ENCODE measurements at places on chromosomes 1 and 21. TPM values are rescaled to one million over a fixed set of nuclear protein-coding genes. Genes with fewer than 3 reads are reported as not detected.
A peak's percentile ranks its signal among the peaks of the same experiment; 100 is the strongest.

GRCh38 chr1:239418681-239419080 is 32.3 kb downstream of the CHRM3 start:
- no peak for DNase-seq

SPATC1L gene
- 35.5 TPM for total RNA-seq

DNA sequence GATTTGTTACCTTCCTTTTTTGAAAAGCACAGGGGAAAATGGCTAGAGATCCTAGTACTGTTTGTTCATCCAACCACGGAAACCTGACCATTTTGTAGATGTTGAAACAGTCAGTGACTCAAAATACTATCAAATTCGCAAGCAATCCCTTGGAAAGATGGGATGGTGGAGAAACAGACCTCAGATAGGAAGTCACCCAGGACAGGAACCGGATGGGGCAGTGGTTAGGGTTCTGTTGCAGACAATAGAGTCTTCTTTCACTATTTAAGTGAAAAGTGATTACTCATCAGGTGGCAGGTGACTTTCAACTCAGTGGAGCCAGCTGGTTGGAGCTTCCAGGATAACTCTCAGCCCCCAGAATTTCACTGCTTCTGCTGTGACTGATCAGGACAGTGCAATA is 17.0 kb downstream of the LHX4 start:
- DNase-seq, result peak; percentile 35

DNA sequence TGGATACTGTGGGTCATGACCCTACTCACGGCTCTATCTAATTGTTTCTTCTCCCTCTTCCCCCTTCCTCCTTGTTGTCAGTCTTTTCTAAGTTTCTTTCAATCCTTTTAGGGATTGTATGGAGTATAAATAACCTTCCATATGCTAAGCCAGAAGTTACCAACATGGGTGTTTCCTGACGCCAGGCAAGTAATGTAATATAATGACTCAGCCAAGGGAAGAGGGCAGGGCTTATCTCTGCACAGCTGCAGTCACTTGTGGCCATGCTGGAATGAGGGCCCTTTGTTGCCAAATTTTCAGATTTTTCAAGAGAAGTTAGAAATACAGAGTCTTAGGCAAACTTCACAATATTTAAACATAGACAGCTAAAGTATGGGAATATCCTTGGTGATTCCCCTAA is 194.6 kb downstream of the ST6GALNAC3 start:
- no peak for DNase-seq

GRCh38 chr1:211677659-211678058 is 2.2 kb upstream of the NEK2 start:
- no peak for DNase-seq

- no peak for DNase-seq
Observed at GRCh38 chr1:183414365-183414764, 3.8 kb downstream of the NMNAT2 start.

ILDR2 gene
- total RNA-seq, result 0.21 TPM

GRCh38 chr1:106620521-106620954 is 435.9 kb upstream of the PRMT6 start:
- DNase-seq, result no peak

DNA sequence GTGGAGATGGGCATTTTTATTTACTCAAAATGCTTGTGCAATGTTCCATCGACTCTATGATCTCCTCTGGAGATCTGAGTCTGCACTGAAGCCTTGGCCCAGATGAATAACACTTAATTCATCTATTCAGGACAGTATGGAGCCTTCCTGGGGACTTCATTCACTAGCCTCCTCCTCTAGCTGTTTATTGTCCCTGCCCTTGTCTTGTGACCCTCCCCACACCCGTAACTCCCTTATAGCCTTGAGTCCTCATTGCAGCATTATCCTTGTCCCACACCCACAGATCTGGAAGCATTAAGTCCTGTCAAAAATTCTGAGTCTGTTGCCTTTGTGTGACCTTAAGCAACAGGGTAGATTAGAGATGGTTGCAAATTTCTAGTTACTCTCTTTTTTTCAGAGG is 138.3 kb upstream of the LMO4 start:
- no peak for DNase-seq

- peak; percentile 74 for DNase-seq
Observed at GRCh38 chr1:89633248-89633799, 404 bp downstream of the LRRC8C start.

GRCh38 chr1:12230549-12231275 is 882 bp downstream of the VPS13D start:
- DNase-seq, result peak; percentile 81

DNA sequence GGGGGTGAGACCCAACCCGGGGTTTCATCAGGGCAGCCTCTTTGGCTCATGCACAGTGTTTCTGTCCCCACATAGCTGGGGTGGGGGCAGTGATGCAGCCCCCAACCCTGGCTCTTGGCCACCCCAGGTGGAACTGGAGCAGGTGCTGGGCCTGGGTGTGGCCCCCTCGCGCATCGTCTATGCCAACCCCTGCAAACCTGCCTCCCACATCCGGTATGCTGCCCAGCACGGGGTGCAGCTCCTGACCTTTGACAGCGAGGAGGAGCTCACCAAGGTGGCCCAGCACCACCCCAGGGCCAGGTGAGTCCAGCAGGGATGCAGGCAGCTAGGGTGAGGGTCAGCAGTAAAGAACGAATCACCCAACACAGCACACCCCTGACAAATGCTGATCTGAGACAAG is 72.3 kb upstream of the TINAGL1 start:
- DNase-seq, result no peak

XPR1 gene
- 45.6 TPM for total RNA-seq

CFHR5 gene
- total RNA-seq, result not detected

TACSTD2 gene
- total RNA-seq, result 0.33 TPM
